ENCODE measurements at places on chromosomes 5 and 9.
A peak's percentile ranks its signal among the peaks of the same experiment; 100 is the strongest.

DNA sequence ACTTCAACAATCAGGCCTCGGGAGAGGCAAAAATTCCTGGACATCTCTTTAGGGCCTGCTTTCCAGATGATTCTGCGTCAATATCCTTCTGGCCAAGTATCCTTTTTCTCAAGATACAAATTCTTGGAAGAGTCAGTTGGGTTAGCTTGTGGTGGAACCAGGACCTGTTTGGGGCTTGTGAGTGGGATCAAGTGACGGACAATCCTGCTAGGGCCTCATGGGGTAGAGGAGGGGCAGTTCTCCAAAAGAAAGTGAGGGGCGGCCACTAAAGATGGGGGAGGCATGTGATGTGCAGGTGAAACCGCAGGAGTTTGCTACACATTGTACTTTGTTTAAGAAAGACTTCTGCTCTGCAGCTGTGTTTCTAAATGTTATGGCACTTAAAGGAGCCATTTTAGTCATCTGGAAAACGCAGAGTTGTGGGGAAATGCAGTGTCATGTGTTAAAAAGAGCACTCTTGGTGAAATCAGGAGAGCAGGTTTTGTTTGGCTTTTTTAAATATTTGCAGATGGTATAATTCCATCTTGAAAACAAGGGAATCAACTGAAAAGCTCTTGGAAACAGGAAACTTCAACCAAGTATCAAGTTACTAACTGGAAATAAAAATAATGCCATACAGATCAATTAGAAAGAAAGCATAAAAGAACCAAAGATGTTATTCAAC lies 27.4 kb upstream of the GSN start:
- no peak for DNase-seq

DNA sequence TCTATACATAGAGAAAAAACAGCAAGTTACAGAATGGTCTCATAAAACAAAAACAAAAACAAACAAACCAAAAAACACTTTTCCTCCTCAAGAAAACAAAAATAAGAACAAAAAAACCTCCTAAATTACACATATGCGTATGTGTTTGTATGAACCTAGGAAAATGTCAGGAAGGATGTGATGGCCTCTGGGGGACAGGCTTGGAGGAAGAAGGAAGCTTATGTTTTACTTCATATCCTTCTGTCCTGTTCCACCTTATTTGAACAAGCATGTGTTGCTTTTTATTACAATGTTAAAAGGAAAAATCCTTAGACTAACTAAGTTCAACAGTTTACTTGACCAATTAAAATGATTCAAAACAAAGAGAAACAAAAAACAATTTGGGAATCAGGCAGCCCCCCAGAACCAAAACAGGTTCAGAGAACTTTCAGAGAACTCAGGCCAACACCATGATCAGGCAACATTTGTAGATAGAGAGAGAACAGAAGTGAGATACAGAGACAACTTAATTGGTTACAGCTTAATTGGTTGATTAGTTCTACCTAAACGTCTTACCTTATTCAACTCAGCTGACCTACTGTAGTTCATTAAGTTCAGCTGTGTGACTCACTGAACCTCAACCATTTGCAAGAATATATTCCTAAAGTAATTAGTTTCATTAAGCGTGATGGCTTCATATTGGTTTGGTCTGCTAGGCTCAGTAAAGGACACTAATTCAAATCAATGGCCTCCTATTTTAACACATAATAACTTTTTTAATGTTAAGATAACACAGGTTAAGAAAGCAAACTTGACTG lies 10.1 kb downstream of the SPAAR start:
- DNase-seq: no peak

- peak; percentile 76 for DNase-seq
These were observed 3.7 kb upstream of the IRX2 start for GRCh38 chr5:2755076-2755680.

- no peak for DNase-seq
These were observed 56.2 kb downstream of the CNTLN start for GRCh38 chr9:17191082-17191481.

GRCh38 chr5:79699763-79700400 lies 10.2 kb downstream of the CMYA5 start:
- no peak for DNase-seq

DNA sequence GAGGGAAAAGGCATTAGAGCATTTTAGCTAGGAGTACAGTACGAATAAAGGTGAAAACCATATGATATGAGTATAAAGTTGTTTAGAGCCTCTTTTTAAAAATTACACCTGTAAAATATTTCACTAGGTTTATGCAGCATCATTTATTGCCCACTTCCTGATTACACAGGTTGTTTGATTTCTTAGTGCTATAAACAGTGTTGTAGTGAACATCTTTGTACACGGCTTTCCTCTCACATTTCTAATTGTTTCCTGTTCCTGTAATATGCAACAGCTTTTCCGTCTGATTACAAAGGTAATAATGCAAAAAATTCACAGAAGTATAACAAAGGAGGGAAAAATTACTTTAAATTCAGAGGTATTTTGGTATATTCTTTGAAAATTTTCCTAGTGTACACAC lies 13.0 kb downstream of the STOM start:
- no peak for DNase-seq

GRCh38 chr9:87343816-87344430 lies 153.7 kb upstream of the DAPK1 start:
- no peak for DNase-seq

DNA sequence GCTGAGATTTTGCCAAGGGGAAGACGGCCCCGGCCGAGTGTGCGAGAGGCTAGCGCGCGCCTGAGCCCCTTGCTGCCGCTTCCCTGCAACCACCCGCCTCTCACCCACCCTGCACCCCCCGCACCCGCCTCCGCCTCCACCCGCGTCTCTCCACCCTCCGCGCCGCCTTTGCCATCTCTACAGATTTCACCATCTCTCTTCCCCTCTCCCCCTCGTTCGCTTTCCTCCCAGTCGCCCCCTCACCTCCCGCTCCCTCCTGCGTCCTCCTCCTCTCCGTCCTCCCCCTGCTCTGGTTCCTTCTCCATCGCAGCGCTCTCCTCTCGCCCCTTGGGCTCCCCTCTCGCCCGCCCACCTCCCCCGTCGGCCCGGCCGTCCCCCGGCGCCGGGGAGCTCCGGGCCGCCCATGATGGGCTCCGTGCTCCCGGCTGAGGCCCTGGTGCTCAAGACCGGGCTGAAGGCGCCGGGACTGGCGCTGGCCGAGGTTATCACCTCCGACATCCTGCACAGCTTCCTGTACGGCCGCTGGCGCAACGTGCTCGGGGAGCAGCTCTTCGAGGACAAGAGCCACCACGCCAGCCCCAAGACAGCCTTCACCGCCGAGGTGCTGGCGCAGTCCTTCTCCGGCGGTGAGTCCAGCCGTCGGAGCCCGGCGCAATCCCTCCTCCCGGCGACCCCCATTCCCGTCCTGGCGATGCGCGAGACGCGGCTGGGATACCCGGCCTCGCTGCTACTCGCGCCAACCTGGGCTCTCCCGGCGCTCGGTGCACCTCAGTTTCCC lies at the start of gene PRDM12:
Gene PRDM12, plus strand, starts transcription at position 344 of the 778 bp plus-strand sequence. Its CDS starts 60 bp downstream, at position 404.
- no peak for DNase-seq

DNA sequence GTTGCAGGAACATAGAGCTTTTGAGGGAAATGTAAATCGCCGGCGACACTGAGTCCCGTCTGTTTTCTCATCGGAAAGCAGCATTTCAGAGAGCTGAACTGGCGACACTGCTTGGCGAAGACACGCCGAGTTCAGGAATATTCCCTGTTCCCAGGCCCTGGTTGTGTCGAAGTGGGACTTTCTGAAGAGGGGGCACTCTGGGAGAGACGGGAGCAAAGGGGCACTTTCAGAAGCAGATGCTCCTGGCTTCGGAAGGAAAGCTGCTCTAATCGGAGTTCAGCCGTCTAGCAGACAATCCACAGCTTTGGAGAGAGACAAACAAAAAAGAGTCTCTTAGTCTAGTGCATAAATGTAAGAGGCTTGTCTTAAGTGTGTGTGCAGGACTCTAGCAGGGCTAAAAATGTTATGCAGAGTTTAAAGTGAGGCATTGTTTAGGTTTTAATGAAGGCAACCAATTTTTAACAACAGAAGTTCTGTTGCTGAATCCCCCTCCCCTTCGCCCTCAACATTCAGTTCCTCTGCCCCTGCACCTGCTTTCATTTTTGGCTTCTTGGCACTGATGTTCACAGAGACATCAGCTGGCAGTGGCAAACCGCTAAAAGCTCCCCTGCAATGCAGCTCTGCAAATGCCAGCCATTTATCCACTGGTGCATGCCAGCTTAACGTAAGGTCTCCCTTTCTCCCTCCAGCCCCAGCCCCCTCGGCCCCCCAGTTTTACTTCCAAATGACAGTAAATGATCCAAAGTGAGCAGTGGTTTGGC lies 289.5 kb upstream of the MPDZ start:
- DNase-seq: no peak

DNA sequence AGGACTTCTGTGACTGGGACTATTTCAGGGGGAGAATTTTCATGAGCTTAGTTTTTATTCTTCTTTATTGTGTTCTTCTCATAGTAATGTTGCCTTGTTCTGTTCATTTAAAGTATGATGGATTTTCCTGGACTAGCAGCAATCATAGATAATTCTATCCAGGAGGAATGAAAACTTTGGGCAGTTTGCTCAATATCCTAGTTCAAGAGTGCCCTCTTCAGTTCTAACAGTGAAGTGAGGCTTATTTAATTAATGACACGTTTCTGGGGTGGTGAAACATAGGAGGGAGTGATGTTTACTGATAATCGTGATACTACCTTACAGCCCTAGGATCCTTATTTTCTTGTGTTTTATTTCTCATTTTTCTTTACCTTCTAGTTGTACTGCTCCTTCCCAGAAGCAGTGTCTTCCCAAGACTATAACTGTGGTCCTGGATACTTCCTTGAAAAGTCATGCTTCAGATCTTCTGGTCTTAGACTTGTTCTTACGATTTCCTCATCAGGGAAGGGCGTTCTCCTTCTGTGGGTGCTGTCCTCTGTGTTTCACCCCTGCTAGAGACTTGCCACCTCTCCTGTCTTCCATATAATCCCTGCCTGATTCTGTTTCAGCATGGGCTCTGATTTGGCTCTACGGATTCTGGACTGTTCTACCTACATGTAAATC lies 57.4 kb downstream of the CFAP95 start:
- DNase-seq: no peak

DNA sequence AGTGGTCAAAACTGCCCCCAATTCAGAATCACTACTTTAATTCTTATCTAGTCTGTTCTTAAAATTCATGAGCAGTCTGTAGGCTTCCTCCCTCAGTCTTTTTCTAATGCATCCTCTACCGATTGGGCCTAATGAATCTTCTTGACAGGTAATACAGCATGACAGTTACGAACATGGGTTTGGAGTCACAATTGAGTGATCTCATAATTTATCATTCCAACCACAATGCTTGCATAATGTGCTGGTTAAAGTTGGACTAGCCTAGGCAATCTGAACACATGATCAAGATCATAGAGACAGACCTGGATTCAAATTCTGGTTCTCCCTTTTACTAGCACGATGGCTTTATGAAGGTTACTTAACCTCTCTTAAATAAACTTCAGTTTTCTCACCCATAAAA lies 33.1 kb upstream of the SETD9 start:
- no peak for DNase-seq

- DNase-seq: no peak
These were observed 17.4 kb upstream of the SCGB3A1 start for GRCh38 chr5:180608572-180609310.

DNA sequence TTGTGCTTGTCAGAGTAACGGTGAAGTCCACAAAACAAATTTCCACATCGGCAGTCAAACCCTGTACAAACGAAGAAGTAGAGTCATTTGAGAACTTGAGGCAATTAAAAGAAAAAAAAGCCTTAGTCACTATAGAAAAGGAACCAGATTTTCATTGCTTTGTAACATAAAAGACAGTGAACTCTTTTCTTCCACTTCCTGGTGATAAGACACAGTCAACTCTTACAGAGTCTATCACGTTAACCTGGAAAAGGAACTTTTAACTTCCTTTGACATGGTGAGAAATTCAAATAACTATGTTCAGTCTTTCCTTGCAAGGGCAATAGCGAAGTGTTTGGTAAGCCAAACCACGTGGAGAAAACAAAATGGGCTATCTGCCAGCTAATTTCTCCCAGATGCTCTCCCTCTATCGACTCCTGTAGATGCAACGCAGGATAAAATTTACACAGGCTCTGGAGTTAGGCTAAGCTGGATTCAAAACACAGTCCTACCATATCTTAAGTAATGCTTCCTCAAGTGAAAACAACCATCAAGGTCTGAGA lies 8.9 kb downstream of the ZFAND5 start:
- DNase-seq: no peak

GRCh38 chr9:128245421-128246151 lies 30.2 kb downstream of the GOLGA2 start:
- peak; percentile 66 for DNase-seq

DNA sequence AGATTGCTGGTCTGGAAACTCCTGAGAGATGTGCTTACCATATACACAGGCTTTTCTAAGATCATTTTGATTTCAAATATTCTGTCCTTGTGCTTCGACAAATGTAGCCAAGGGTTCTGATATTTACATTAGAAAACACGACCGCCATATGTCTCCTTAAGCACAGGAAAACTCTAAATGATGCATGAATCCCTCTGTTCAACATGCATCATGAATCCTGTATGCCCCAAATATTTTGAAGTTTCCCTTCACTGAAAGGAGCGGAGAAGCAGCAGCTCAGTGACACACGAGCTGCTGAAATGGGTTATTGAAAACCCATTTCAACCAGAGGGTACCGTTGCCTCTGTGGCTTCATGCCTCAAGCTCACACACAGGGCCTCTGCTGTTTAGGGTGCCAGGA lies 74.4 kb downstream of the NREP start:
- no peak for DNase-seq

DNA sequence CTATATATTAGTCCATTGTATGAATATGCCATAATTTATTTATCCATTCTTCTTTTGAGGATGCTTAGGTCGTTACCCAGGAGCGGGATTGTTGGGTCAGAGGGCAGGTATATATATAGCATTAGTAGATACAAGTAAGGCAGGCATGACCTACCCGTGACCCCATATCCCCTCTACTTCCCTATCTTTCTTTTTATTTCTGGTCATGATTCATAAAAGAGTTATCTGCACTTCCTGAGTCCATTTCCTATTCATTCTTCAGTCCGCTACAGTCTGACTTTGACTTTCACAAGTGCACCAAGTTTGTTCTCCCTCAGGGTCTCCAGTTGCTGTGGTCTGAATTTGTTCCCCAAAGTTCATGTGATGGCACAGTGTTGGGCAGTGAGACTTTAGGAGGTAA lies 6.9 kb downstream of the RHOBTB3 start:
- no peak for DNase-seq

GRCh38 chr9:36902080-36902716 lies 131.9 kb downstream of the PAX5 start:
- no peak for DNase-seq

GRCh38 chr9:121261107-121261460 lies 6.9 kb upstream of the GSN start:
- no peak for DNase-seq

- no peak for DNase-seq
These were observed 138.6 kb upstream of the SPEF2 start for GRCh38 chr5:35478856-35479682.

- DNase-seq: no peak
These were observed 1688.4 kb upstream of the CDH9 start for GRCh38 chr5:28726815-28727214.

GRCh38 chr5:94467954-94468930 lies 150.2 kb downstream of the KIAA0825 start:
- DNase-seq: no peak

- no peak for DNase-seq
These were observed 208.6 kb downstream of the DRD1 start for GRCh38 chr5:175235251-175235960.

- DNase-seq: no peak
These were observed 89.8 kb downstream of the GTF3C4 start for GRCh38 chr9:132760057-132760456.

GRCh38 chr5:157359356-157360055 lies 93.6 kb downstream of the CYFIP2 start:
- DNase-seq: no peak

GRCh38 chr5:14463629-14464028 lies 118.0 kb upstream of the OTULINL start:
- DNase-seq: no peak

- DNase-seq: no peak
These were observed 10.1 kb downstream of the ROR2 start for GRCh38 chr9:91939978-91940377.

Measured in upper lobe of right lung (tissue), 1 donor.